ENCODE measurements at places on chromosomes 2 and 18.

DNA sequence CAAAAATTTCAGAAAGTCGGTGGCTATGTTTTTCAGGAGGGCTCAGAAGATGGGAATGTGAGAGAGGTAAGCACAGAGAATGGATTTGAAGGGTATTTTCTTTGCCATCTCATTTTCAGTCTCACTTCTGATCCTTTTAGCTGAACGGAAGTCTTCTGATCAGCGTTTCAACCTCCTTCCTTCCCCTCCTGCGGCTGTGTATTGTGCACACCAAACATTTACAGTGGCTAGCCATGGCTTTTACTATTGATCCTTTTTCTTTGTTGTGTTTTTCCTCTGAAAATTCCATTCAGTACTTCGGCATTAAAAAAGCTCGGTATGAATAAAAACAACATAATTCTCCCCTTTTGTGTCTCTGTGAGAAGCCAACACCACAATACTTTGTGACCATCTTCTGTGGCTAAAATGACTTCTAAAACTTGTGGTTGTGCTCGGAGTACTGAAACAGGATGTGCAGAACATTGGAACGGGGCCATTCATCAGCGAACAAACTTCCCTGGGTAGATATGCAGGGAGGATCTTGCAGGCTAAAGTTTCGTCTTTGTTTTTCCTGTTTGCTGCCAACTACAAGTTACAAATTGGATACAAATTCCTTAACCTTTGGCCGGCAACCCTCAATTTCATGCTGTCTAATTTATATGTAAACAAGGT, 260.8 kb upstream of the FAM98A start:
- no peak for DNase-seq

GRCh38 chr2:8543383-8544170, 138.3 kb upstream of the ID2 start:
- no peak for DNase-seq

DNA sequence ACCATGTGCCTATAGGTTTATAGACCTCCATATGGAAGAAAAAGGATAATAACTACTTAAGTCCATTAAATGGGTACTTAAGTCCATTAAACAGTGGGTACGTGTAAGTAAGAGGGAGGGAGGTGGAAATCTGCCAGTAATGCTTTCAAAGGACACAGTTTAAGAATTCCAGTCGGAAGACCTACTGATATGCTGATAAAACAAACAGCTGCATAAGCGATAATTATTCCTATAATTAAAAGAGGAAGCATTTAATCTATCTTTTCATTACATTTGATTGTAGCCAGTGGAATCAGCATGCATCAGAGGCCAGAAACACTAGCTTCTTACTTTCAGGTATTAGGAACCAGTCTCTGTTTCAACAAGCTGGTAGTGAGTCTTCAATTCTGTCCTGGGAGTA, 96.4 kb upstream of the DDX18 start:
- no peak for DNase-seq

- no peak for DNase-seq
These were observed 41.1 kb downstream of the LDLRAD4 start for GRCh38 chr18:13259701-13260100.

DNA sequence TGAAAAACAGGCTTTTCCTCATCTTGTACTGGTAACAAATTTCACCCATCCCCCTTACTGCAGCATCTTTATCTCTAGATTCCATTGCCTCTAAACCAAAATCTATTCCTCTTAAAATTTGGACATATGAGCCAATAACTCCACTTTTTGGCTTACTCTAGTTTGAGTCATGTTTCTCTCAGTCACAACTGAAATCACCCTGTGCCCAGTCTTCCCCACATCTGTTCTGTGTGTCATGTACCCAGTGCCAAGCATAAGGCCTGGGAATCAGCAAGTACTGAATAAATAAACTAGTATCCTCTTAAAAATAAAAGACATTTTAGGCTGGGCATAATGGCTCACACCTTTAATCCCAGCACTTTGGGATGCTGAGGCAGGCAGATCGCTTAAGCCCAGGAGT, 20.8 kb upstream of the CHN1 start:
- no peak for DNase-seq

Data from endothelial cell (in vitro differentiated cells).